ENCODE measurements at places on chromosomes 1 and 21.
A peak's percentile ranks its signal among the peaks of the same experiment; 100 is the strongest.

DNA sequence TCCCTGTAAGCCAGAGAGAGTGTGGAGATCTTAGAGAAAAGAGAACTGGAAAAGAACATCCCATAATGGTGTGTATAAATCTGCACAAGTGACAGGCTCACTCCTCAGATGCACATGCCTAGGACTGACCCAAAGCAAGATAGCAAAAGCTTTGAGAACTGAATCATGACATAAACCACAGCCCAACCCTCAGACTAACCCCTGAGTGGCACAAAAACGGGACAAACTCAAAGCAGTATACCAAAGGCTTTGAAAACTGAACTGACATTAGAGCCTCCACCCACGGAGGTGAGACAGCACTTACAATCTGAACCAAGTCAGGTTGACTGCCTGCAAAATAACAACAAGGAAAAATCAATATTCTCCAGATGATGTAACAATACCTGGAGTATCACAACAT lies 70.8 kb downstream of the TIAM1 start:
- DNase-seq = no peak

DNA sequence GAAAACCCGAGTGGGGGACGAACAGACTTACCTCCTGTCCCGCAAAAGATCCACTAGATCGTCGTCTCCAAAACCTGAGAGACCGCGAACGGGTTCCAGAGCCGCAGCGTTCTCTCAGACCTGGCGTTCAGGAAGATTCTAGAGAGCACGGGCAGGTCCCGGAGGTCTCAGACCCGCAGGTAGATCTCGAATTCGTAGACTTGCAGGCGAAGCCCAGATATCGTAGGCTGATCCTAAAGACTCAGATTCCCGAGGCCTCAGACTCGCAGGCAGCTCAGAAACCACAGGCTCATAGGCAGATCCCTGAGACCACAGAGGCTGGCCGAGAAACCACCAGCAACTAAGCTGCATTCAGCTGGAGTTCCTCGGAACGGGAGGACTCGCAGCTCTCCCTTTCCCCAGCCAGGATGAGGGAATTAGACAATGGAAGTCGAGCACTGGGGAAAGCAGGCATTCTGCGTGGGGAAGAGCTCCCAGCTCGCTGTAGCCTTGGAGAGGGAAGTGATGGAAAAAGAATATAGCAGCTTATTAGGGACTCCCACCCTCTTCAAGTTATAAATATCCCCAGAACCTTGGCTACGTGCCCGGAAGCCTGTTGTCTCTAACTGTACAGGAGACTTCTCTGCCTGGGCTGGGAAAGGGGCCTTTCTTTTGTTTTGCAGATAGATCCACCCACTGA lies at the start of gene ZNF436:
Gene ZNF436 (minus strand): TSS at position 502 of the 679 bp plus-strand sequence. CDS start 1,831 bp downstream, outside the sequence.
- DNase-seq = peak; percentile 67

DNA sequence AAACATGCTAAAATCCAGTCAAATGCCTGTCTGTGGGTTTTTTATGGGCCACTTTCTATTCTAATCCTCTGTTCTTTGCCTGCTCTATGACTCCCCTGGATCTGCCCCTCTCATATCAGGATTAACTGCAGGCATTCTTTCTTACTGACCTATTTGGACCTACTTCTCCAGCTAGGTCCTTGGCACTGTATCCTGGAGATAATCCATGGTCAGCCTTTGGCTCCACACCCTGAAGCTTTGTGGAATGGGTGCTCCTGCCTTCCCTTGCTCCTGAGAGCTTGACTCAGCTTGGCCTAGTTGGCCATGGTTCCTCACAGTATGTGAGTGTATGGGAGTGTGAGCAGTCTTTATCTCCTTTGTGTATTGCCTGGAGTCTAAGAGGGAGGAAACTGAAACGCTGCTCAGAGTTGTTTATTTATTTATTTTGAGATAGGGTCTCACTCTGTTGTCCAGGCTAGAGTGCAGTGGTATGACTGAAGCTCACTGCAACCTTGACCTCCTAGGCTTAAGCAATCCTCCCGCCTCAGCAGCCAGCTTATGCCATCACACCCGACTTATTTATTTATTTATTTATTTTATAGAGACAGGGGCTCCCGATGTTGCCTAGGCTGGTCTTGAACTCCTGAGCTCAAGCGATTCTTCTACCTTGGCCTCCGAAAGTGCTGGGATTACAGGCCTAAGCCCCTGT lies 28.7 kb upstream of the CDC14A start:
- no peak for DNase-seq

- DNase-seq = peak; percentile 68
Measured at GRCh38 chr1:185351734-185352466, 34.9 kb upstream of the IVNS1ABP start.

DNA sequence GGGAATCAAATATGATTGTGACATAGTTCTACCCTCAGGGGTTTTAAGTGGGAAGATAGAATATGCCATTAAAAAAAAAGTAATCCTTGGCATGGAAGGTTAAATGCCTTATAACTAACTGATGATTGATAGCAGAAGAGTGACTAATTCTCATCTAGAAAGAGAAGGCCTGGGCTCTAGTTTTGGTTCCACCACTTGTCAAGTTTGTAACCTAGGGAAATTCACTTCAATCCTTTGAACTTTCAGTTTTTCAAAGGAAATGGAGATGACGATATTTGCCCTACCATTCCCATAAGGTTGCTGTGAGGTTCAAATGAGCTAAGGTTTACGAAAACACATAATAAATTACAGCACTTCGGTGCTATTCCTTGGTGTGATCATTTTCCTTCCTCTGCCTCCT lies 88.5 kb downstream of the GPR88 start:
- DNase-seq = no peak

DNA sequence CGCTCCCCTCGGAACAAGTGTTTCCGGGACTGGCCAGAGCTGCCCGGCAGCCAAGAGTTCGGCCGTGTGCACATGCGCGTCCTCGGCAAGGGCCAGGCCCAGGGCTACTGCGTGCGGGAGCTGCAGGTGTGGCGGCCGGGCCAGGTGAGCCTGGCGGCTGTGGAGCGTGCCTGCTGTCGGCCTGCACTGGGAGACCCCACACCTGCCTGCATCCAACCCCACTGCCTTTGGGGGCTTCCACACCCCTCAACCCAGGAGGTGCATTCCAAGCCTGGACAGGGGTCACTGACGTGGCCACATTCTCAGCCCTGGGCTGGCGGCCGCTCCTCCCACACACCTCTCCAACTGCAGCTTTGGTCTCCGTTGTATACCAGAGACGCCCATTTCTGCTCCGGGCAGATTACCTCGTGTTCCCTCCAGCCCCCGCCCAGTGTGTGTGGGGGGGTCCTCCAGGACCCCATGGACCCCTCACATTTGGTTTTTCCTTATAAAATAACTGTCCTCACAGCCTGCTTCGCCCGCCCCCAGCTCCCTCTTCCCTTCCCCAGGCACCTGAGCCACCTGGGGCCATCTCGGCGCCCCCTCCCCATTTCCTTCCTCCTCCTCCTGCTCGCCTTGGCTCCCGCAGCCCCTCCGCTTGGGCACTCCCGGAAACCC lies 6.1 kb downstream of the RNF223 start:
- DNase-seq = no peak

DNA sequence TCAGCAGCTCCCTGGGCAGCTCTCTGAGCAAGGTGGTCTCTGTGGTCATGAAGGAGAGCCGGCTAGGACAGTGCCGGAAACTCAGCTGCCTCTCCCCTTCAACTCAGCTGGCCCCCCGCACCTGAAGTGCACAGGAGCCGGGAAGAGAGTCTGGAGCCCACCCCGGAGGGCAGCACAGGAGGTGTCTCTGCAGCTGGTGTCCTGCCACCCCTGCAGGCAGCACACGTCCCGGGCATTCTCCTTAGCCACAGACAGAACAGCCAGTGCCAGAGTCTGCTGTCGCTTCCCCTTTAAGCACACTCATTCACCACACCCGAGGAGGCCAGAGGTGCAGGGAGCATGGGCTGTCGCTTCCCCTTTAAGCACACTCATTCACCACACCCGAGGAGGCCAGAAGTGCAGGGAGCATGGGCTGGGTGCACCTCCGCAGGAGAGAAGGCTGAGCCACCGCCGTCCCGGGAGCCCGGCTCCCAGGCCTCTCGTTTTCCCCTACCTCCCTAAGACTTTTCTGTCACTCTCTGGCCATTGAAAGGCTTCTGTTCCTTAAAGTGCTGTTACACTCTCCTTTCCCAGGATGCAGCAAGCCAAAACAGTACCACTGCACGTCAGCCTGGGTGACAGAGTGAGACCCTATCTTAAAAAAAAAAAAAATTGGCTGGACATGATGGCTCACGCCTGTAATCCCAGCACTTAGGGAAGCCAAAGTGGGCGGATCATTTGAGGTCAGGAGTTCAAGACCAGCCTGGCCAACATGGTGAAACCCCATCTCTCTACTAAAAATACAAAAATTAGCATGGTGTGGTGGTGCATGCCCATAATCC lies 16.9 kb upstream of the SAMD11 start:
- DNase-seq = no peak

DNA sequence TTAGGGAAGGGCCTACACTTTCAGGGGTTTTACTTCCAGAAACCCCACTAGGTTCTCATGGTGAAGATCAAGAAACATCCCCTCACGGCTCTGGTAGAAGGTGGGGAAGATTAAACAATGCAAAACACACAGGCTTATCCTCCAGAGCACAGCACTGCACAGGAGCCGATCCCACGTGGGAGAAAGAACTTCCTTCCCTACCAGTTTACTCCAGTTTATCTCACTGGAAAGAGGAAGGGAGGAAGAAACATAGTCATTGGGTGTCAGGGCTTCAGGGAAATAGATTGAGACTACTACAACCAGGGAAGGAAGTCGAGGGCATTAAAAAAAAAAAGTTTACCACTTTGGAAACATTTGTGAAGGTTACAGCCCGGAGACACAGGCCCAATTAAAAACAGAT lies 164.4 kb downstream of the NTPCR start:
- DNase-seq = no peak

DNA sequence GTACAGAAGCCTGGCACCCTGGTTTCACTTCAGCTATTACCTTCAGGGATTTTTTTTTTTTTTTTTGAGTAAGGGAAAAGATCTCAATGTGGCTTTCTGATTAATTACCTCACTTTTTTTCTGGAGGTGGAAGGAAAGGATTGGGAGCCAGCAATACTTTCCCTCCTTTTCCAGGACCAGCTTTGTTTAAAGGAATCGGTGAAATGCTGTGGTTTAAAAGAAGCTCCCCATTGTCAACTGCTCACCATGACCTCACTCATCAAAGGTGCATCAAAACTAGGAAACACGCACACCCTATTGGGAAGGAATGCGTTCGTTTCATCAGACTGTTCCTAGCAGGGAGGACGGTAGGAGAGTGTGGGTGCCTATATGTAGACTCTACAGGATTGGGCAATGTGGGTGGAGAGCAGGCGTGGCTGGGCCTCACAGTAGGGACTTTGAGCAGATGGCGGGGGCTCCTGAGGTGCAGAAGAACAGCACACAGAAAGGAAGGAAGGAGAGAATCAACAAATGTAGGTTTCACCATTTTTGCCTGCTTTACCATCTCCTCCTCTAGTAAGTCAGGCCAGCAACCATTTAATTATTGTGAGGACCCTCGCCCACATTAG lies 13.0 kb downstream of the PHGDH start:
- DNase-seq = no peak

GRCh38 chr1:19776287-19776686 lies 23.4 kb downstream of the TMCO4 start:
- no peak for DNase-seq

All from kidney capillary endothelial cell (primary cell).